ENCODE measurements at places on chromosomes 5 and 9. TPM values are rescaled to one million over a fixed set of nuclear protein-coding genes. Genes with fewer than 3 reads are reported as not detected.

DNA sequence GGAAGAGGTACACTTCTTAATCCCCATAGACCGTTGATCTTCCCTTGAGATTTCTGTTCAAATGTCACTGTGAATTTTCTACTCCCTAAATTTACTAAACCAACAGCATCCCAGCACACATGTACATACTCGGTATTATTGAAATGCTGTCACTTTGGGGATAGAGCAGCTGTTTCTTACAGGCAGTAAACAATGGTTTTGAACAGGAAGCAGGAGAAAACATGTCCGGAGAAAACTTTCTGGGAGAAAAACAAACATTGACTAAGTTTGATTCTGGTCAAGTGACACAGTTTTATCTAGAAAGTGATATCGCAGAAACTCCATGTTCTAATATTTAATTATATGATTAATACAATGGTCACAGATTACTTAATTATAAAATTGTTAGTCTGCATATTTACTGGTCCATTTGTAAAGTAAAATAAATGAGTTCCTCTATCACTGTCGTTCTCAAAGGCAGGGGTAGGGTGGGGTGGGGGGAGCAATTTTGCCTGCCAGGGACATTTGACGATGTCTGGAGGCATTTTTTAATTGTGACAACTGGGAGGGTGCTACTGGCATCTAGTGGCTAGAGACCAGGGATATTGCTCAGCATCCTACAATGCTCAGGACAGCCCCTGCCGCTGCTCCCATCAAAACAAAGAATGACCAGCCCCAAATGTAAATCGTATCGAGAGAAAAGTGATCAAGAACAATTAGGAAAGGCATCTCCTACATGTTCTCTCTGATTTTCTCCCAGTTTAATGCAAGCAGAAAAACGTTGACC is 12.2 kb downstream of the TAS2R1 start:
- no peak for DNase-seq
- H3K4me1 ChIP-seq: no peaks in the 10 kb centered on the region
- no peaks in the 10 kb centered on the region for H3K36me3 ChIP-seq
- H3K27ac ChIP-seq: no peak overlapping the region

DNA sequence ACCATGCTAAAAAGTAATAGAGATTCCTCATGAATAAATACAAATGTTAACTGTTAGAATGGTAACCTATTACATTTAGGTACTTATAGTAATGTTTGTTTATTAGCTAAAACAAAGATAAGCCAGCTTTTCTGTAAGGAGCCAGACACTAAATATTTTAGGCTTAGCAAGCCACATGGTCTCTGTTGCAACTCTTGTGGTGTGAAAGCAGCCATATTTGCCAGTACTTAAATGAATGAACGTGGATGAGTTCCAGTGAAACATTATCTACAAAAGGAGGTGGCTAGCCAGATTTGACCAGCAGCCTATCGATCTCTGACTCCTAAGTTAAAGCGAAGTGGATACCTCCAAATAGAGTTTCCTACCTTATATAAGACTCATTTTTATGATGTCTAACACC is 331.6 kb downstream of the CDH12 start:
- H3K27ac ChIP-seq: no peak overlapping the region

- H3K27ac ChIP-seq: no peak overlapping the region
- H3K4me1 ChIP-seq: peaks cover 5% of the 10 kb centered on the region
- peaks cover 18% of the 10 kb centered on the region for H3K27me3 ChIP-seq
- no peak overlapping the region for H3K4me3 ChIP-seq
- no peaks in the 10 kb centered on the region for H3K36me3 ChIP-seq
Observed at GRCh38 chr9:134629586-134630392, 11.8 kb upstream of the COL5A1 start.

- H3K4me1 ChIP-seq: peaks cover 46% of the 10 kb centered on the region
- H3K4me3 ChIP-seq: peak overlapping the region; percentile 97
- H3K27me3 ChIP-seq: no peaks in the 10 kb centered on the region
- H3K27ac ChIP-seq: peak overlapping the region; percentile 99
Observed at GRCh38 chr5:81749561-81750307, 1.2 kb downstream of the SSBP2 start.

DNA sequence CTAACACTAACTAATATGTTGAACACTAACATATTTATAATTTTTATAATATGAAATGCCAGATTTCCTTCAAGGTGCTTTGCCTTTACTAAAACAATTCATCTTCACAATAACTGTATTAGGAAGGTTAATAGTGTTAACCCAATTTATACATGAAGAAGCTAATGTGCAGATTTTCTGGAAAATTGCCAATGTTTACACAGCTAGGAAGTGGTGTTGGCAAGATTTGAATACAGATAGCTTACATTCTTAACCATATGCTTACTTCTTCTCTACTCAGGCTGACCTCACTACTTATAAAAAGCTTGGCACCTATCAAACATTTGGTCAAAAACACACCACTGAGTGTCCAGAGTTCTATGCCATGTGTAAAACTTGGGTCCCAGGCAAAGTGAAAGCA is 445.4 kb upstream of the ITGA1 start:
- DNase-seq: no peak
- H3K27ac ChIP-seq: no peak overlapping the region
- H3K27me3 ChIP-seq: no peaks in the 10 kb centered on the region
- no peaks in the 10 kb centered on the region for H3K4me1 ChIP-seq

GRCh38 chr5:169263591-169263990 is 37.3 kb downstream of the SLIT3 start:
- no peak overlapping the region for H3K27ac ChIP-seq
- H3K4me3 ChIP-seq: no peak overlapping the region
- no peak for DNase-seq
- peaks cover 6% of the 10 kb centered on the region for H3K4me1 ChIP-seq

DNA sequence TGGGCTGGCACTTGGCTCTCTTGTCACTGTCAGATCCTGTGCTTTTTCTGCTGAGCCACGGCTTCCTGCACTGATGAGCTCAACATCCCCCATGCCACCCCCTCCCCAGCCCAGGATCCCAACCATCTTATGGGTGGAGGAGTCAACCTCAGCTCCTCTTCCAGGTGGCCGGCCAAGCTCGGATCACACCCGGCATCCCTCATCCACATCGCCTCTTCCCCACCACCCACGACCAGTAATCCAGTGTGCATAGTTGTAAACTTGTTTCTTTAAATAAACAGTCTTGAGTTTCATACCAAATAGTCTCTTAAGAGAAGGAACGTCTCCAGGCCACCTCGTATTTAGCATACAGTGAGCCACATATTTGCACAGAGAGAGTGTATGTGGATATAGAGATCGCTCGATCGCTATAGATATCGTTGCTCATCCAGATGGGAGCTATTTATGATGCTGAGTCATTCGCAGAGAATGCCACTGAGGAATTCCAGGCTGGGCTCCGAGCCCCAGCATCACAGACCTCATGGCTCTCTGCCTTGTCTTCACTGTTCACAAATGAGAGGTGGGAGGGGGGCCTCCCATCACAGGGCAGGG is 61.8 kb upstream of the CPLX2 start:
- no peaks in the 10 kb centered on the region for H3K4me1 ChIP-seq
- peaks cover 24% of the 10 kb centered on the region for H3K27me3 ChIP-seq
- no peak for DNase-seq
- no peaks in the 10 kb centered on the region for H3K36me3 ChIP-seq
- H3K27ac ChIP-seq: no peak overlapping the region

- no peak for DNase-seq
- H3K4me1 ChIP-seq: no peaks in the 10 kb centered on the region
- no peaks in the 10 kb centered on the region for H3K36me3 ChIP-seq
- no peak overlapping the region for H3K4me3 ChIP-seq
Observed at GRCh38 chr9:3809724-3810123, 283.9 kb upstream of the RFX3 start.

DNA sequence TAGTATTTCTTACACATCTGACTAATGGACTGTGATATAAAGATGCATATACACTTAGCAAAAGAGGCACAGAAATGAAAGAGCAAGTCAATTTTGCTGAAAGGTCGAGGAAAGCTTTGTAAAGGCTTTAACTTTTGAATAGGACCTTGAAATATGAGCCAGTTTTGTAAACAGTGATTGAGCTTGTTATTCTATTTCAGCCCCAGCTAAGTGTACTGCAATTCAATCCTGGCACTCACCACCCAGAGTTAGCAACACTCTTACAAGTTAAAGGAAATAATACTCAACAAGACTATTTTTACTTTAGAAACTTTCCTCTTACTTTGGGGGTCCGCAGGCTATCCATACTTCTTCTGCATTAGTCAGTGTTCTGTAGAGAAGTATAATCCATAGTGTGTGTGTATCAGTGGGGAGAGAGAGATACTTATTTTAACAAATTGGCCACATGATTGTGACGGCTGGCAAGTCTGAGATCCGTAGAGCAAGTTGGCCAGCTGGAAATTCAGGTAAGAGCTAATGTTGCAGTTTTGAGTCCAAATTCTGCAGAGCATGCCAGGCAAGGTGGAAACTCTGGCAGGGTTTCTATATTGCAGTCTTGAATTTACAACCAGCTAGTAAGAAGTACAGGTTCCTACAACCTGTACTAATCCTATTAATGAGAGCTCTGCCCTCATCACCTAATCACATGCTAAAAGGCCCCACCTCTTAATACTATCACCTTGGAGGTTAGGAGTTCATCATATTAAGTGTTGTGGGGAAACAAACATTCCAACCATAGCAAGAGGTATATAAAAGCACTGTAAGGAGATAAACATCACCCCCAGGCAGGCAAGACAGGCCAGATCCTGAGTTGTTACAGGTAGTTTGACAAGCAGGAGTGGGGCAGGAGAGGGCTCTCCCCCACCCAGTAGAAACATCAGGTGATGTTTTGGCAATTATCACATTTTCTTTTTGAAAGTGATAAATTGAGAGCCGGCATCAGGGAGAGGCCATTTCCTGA is 33.6 kb downstream of the IL7R start:
- no peak for DNase-seq
- H3K4me3 ChIP-seq: no peak overlapping the region
- no peaks in the 10 kb centered on the region for H3K27me3 ChIP-seq

GRCh38 chr9:93087971-93088655 is 7.9 kb upstream of the CARD19 start:
- DNase-seq: peak; percentile 48
- H3K4me3 ChIP-seq: no peak overlapping the region
- H3K4me1 ChIP-seq: peaks cover 3% of the 10 kb centered on the region

DNA sequence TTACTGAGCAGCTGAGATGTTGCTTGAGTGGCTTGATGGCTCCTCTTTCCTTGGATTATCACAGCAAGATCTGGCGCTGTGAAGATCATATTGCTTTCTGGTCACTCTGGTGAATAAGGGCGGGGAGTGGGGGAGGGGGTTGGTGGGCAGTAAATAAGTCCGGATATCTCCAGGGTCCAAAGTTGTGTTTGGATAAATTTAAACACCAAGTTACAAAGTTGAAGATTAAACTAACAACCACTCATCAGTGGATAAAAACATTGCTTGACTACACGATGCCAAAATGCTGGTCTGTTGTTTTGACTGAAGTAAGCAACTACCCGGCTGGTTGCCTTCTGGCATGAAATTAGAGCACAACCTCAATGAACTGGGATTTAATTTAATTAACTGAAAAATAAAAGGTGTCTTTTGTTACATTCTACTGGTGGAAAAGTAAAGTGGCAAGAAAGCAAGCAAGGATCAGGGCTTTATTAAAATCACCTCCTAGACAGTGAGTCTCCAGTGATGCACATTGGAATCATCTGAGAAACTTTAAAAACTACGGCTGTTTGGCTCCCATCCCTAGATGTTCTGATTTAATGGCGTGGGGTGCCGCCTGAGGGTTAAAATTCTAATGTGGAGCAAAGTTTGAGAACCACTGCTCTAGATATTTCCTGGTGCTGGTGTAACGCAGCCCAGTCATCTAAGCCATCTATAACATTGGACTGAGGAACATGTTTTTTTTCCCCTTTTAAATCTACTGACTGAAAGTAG is 86.7 kb upstream of the AGXT2 start:
- no peak for DNase-seq
- H3K27ac ChIP-seq: no peak overlapping the region
- no peaks in the 10 kb centered on the region for H3K36me3 ChIP-seq
- H3K4me1 ChIP-seq: peaks cover 22% of the 10 kb centered on the region
- H3K27me3 ChIP-seq: no peaks in the 10 kb centered on the region
- H3K4me3 ChIP-seq: no peak overlapping the region

DNA sequence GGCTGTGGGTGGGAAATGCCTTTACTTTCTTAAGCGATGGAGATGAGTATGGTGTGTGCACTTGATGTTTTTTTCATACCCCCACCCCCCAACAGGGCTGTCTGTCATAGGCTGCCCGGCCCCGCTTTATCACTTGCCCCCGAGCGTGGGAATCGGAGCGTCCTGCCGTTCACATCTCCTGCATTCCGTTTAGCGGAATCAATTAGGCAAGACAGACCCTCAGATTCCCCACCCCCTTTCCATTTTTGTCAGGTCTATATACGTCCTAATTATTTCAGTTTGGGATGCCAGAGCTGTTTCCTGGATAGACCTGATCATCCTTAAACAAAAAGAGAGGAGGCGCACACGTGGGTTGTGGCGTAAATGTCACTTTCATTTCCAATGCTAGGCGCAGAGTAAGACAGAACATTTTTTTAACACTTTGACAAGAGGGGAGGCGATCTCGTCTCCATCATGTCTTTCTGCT is 217.2 kb downstream of the MEF2C start:
- no peak overlapping the region for H3K4me3 ChIP-seq
- H3K27me3 ChIP-seq: peaks cover 100% of the 10 kb centered on the region
- no peak for DNase-seq
- H3K36me3 ChIP-seq: no peaks in the 10 kb centered on the region
- H3K4me1 ChIP-seq: peaks cover 30% of the 10 kb centered on the region

DNA sequence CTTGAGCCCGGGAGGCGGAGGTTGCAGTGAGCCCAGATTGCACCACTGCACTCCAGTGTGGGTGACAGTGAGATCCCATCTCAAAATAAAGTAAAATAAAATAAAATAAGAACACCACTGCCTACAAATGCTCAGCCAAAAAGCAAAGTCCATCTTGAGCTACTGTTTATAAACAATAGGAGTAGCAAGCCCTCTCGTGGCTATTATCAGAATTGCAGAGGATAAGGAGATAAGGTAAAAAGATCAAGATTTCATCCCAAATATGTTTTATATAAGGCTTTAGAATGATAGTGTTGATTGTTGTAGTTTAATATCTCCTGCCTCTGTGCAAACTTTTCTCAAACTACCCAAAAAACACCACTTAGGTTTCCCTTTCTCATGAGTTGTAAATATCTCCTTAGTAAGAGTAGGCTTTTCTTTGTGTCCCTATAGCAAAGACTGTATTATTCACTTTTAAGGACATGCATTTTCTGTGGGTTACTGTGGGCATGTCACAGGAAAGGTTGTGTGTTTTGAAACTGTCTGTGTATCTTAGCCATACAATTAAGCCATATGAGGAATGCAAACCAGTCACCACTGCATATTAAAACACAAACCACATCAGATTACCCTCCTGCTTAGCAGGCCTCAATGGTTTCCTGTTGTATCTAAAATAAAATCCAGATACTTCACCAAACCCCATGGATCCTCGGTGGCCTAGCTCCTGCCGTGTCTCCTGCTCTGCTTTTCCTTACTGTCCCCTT is 31.8 kb upstream of the CKS2 start:
- H3K4me3 ChIP-seq: no peak overlapping the region
- H3K4me1 ChIP-seq: peaks cover 5% of the 10 kb centered on the region
- no peaks in the 10 kb centered on the region for H3K36me3 ChIP-seq

EQTN gene
- total RNA-seq: not detected

CDX1 gene
- total RNA-seq: 0.26 TPM

Measured in suprapubic skin (tissue), 4 donors.